ENCODE measurements at places on chromosomes 3 and 15.

GRCh38 chr3:107847791-107848190 lies 243.0 kb downstream of the CD47 start:
- DNase-seq = no peak

DNA sequence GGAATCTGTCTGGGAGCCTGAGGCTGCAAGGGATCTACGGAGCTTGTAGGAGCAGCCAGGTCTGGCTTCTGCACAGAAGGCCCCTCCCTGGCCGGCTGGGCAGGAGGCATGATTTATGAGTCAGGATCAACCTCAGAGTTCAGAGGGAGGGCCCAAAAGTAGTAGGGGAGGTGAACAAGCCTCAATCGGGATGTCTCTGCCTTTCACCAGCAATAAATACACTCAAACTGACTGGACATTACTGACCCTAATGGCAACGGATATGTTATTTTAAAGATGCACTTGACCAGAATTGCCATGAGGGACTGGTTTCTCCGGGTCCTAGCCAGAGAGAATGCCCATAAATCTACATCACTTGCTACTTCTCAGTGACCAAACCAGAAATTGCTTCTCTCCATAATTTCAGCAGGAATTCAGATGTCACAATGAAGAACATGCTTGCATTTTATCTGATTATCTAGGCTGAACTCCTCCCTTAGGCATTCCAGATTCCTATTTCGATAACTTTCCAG lies 109.6 kb upstream of the LMOD3 start:
- DNase-seq = no peak

DNA sequence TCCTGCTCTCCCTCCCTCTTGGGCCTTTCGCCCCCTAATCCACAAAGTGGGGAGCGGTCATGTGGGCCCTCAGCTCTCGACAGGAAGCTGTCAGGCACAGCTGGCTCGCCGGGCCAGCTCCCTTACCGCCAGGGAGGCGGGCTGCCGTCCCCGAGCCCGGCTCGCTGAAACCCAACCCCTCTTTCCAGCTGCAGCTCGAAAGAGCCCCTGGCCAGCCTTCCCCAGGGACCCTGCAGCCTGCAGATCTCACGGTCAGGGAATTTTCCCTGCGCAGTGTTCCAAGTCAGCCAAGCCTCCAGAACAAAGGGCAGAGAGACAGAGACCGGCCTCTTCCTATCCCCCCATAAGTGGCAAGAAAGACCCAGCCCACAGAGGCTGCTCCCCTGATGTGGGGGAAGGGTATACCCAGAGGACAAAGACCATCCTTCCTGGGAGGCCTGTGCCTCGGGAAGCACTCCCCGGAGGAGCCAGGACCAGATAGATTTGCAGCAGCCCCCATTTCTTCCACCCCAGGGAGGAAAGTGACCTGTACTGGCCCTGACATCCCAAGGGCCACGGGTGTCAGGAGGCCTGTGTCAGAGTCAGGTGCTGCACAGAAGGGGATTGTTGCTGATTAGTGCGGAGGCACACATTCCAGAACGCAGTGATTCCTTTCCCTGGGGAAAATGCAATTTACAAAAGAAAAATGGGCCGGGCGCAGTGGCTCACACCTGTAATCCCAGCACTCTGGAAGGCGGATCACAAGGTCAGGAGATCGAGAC lies 32.6 kb downstream of the MAGEF1 start:
- no peak for DNase-seq

GRCh38 chr3:61715886-61716527 lies 154.6 kb downstream of the PTPRG start:
- DNase-seq = no peak

DNA sequence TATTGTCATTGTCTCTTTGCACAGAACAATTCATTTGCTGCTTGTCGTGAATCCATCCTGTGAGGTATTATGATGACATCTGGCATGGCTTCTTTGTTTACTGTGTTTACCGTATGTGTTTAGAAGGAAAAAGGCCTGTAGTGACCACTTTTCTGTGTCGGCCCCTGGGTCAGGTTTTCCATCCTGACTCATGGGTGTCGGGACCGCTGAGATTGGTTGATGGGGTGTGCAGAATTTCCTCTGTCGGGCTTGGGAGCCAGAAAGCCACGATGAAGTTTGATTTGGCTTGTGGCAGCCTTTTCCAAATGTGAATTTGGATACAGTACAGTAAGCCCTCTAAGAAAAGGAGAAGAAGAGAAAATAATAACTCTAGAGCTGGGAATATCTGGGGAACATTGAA lies 113.5 kb downstream of the FNDC3B start:
- DNase-seq = no peak

GRCh38 chr3:126306397-126306796 lies 50.8 kb downstream of the KLF15 start:
- no peak for DNase-seq

GRCh38 chr3:147616998-147617619 lies 207.9 kb downstream of the ZIC1 start:
- no peak for DNase-seq

DNA sequence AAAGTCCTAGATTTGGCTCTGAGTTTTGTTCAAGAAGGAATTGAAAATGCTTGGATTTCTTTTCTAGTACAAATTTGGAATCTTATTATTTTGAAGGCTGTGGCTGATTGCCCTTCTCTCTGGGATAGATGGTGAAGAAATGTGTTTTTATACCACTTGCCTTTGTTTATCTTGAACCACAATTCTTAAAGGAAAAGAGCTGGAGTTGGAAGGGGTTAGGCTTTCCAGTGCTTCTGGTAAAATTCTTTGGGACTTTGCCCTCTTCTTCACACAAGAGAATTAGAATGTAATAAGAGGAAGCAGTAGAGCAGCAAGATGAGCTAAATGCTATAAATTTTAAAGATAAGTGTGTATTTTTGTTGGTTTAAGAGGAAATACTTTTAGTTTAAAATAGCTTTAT lies 65.8 kb downstream of the COL6A5 start:
- DNase-seq = no peak

- no peak for DNase-seq
Observed at GRCh38 chr3:4807381-4808280, 171.6 kb upstream of the BHLHE40 start.

GRCh38 chr3:159616234-159616825 lies 372.3 kb upstream of the IL12A start:
- no peak for DNase-seq

DNA sequence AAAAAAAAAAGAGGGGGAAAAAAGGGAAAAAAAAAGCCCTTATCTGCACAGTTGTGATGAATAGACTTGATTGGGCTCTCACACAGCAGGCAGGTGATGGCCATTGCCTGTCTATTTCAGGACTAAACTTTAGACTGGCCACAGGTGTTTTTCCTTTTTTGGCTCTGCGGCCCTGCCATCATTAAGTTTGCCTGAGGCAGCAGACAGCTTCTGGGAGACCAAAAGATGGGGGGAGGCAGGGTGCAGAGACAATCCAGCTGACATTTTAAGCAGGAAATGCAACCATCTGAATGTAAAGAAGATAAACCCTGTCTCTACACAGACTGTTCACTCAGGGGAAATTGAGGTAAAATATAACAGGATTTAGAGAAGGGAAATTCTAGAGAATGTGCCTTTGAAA lies 295.0 kb upstream of the KCNH8 start:
- DNase-seq = no peak

DNA sequence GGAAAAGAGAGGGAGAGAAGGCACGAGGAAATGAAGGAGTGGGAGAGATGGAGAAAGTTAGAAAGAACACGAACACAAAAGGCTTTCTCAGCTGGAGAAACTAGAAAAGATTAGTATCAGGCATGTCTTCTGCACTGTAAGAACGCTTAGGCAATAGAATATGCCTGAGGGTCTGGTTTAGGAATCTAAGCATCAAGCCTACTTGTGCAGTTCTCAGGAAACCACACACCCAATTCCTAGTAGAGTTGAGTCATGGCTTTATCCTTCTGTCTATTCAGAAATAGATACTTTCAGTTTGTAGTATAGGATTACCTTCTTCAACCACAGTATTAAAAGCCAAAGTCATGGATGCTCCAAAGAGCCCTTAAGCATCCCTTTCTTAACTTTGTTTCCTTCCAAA lies 969.4 kb downstream of the NTRK3 start:
- DNase-seq = no peak

DNA sequence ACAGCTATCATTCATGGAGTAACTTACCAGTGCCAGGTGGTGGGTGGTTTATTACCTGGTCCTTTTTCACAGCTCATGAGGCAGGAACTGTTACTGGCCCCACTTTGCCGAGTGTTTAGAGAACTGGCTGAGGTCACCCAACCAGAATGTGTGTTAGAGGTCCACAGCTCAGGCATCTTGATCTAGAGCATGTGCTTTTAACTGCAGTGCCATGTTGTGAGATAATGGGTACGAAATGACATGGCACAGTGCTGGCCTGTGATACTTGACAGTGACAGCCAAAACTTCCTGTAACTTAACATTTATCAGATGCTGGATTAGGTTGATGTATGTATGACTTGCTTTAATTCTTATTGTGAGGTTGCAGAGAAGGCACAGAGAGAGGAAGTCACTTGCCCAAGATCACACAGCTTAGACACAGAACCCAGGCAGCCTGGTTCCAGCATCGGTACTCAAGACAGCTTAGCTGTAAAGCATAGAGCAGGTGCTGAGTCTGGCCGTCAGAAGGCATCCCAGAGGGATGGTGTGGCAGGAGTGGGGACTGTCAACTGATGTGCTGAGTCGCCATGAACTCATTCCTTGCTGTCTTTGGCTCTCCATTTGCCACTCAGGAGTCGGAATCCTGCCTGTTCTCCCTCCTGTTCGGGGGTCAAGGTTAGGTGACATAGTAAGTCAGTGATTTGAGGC lies 9.6 kb downstream of the MCM2 start:
- DNase-seq = no peak

DNA sequence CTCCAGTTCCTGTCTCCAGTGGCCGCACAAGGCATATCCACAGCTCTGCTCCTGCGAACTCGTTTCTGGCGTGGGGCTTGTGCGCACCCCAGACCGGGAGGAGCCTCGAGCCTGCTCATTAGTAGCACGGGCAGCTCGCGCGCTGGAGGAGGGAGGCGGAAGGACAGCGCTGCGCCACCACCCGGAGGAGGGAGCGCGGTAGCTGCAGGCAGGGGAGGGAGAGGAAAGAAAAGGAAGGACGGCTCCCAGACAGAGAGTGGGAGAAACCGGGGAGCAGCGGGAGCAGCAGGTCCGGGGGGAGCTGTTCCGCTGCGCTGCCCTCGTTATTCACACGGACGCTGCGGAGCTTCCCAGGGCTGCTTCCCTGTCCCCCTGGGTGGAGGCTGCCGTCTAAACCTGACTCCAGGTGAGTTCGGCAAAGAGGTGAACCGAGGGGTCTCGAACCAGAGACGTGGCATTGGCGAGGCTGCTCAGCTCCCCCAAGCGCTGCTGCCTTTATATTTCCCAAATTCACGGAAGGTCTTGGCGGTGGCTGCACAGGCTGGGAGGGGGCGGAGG lies 121.3 kb upstream of the ZNF717 start:
- no peak for DNase-seq

DNA sequence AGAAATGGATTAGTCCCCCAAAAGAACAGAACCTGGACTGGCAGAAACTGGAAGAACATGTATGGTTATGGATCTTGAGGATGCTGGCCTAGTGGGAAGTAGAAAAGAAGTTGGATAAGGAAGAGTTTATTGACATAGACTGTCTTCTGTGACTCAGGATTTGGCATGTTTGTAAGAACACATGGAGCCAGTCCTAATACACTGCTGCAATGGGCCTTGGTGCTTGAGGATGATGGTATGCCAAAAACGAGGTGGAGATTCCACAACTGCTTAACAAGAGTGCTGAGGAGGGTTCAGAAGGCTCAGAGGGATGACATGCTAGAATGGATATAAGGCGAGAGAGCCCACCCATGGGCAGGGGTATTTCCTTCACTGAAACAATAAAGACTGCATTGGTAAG lies 22.4 kb downstream of the LZTFL1 start:
- DNase-seq = no peak

DNA sequence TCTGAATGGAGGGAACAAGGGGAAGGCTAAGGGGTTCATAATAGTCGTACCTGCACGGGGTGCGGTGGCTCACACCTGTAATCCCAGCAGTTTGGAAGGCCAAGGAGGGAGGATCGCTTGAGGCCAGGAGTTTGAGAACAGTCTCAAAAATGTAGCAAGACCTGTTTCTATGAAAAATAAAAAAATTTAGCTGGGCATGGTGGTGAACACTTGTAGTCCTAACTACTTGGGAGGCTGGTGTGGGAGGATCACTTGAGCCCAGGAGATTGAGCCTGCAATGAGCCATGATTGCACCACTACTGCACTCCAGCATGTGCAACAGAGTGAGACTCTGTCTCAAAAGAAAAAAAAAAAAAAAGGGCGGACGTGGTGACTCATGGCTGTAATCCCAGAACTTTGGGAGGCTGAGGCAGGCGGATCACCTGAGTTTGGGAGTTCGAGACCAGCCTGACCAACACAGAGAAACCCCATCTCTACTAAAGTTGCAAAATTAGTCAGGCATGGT lies 17.9 kb upstream of the HDAC11 start:
- DNase-seq = no peak
